IPS DF 6.9 (cell line): ENCODE measurements at places on chromosomes 5 and 9.

- no peak for DNase-seq
Measured at GRCh38 chr5:115329475-115329874, 33.0 kb upstream of the CCDC112 start.

DNA sequence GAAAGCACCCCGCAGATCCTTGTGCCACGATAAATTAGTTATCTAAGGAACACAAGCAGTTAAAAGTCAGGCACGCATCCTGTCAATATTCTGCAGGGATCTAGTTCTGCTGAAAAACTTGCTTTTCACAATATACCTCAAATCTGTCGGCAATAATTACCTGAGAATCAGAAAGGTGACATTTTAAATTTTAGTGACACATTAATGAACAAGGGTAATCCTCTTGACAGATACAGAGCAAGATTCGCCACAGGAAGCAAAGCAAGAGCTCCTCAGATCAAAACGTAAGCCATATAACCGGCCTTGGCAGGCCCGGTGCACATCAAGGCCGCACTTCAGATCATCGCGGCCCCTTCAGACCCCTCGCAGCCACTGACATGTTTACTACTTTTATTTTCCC lies 185.7 kb downstream of the ATPSCKMT start:
- no peak for DNase-seq

GRCh38 chr9:14158136-14158813 lies 155.7 kb downstream of the NFIB start:
- DNase-seq, result no peak

- DNase-seq, result no peak
Measured at GRCh38 chr9:5499889-5500398, 10.4 kb upstream of the PDCD1LG2 start.

DNA sequence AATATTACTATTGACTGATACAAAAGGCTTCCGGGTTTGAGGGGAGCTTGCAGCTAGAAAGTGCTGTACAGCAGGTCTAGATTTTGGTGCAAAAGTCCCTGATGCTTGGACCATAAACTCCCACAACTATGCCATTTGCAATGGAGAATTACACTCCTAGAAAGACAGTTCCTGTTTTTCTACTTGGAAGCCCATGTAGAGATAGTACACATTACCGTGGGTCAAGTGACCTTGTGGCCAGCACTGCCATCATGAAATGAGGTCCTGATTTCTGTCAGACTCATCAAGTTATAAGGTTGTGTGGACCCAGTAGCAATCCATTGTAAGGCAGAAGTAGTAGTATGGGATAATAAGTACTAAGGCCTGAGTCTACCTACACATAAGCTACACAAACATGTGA lies 42.8 kb upstream of the TNFSF8 start:
- DNase-seq, result no peak

DNA sequence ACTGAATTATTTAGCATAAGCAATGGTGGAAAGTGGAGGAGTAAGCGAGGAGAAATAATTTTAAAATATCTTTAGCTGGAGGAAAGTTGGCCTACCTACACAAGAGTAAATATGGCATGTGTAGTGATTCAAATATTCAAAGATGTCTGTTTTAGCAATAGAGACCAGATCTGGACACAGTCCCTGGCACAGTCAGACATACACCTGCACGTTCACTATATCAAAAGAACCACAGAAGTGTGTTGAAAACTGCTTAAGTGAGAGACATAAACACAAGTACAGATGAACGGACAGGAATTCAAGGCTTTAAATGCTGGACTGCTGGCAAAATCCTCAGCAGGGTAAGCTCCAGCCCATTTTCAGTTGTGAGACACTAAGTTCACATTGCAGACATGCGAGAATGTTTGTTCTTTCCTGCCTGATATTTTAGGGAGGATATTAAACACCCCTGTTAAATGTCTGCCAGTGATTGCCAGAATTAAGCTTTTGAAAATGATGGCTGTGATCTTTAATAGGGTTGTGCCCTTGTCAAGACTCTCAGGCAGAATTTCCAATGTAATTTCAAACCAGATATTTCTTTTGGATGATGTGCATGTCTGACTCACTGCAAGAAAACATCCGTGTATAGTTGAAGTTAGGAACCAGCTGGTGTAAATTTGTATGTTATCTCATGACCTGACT lies 810.6 kb downstream of the TLE4 start:
- no peak for DNase-seq

DNA sequence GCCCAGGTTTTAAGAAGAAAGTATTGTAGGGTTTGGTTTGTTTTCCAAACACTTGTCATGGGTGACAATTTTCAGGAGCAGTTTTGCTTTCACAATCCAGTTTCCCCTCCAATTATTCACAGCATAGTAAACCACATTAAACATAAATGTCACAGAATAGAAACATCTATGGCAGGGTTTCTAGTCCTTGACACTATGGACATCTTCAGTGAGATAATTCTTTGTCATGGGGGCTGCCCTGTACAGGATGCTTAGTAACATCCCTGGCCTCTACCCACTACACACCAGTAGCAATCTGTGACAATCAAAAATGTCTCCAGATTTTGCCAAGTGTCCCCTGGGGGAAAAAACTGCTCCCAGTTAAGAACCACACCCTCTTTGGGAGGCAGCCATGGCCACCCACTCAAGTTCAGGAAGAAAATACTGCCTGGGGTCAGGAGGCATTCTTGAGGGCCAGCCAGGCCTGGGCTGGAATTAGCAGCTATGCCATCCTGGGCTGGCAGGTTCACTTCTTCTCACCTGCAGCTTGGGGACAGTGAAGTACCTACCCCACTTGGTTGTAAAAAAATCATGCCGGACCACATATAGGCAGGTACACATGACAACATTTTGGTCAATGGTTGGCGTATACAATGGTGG lies 116.3 kb downstream of the HSD17B3 start:
- no peak for DNase-seq

DNA sequence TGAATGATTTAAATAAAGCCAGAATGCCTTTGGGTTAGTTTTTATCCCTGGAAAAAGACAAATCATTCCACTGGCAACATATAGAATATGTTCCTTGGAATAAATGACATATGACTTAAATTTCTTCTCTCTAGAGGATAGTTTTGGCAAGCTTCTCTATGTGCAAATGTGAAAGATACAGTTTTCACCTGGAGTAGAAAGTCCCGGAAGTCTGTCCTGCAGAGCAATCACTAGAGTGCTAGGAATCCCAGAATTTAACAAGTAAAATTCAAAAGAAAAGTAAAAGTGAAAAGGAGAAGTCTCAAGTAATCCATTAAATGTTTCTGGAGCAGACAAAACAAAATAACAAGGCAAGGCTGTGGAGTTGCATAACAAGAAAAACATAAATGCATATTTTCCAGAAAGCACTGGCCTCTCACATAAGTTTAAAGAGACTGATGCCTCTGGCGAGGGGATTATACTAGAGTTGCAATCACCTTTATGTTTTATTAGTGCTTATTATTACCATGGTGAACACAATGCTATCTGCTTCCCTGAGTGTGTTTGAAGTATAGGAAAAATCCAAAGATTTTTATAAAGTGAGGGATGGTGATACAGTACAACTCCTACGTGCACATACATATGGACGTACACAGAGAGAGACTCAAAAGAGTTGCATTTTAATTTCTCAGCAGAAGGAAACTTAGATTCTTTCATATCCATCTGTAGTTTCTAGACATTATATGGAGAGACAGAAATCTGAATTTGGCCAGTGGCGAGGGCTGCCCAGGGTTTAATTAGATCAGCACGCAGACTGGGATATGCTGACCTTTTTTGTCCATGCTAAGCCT lies 188.3 kb upstream of the ANKRD55 start:
- DNase-seq, result no peak
